Stimulated activated CD8-positive, alpha-beta memory T cell treated with anti-CD3 and anti-CD28 coated beads, Interleukin-15, amount 100 ng/mL, for 4 hours (primary cell): ENCODE measurements at places on chromosomes 6 and 20.
A peak's percentile ranks its signal among the peaks of the same experiment; 100 is the strongest.

DNA sequence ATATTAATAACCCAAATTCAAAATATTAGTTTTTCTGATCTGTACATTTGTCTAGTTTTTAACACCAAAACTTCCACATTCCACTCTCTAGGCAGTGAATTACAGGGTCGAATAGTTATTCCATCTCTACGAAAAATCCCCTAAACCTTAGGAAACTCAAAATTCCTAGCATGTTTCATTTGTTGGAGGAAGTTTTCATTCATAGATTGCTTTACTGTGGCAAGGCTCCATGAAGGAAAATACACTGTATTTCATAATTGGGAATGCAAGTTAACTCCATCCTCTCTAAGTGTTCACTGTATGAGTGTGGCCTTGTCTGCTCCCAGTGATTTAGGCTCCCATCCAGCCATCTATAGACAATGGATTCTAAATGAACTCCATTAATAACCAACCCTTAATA, 296.1 kb downstream of the TENT5A start:
- DNase-seq, result no peak

- no peak for DNase-seq
Measured at GRCh38 chr20:47043086-47043485, 148.4 kb downstream of the EYA2 start.

- DNase-seq, result no peak
Measured at GRCh38 chr20:62265365-62265764, 27.0 kb downstream of the OSBPL2 start.

DNA sequence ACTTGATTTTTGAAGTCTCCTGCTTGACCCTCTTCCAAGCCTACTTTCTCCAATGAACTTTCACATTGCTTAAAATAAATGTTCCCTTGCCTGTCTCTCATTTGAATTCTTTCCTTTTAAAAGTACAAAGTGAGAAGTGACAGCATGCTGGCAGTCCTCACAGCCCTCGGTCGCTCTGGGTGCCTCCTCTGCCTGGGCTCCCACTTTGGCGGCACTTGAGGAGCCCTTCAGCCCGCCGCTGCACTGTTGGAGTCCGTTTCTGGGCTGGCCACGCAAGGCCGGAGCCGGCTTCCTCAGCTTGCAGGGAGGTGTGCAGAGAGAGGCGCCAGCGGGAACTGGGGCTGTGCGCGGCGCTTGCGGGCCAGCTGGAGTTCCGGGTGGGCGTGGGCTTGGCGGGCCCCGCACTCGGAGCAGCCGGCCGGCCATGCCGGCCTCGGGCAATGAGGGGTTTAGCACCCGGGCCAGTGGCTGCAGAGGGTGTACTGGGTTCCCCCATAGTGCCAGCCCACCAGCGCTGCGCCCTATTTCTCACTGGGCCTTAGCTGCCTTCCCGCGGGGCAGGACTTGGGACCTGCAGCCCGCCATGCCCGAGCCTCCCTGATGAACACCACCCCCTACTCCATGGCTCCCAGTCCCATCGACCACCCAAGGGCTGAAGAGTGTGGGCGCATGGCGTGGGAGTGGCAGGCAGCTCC, 31.9 kb downstream of the SERPINB6 start:
- DNase-seq, result no peak

- DNase-seq, result no peak
Measured at GRCh38 chr6:134436950-134437349, 119.0 kb upstream of the SGK1 start.

DNA sequence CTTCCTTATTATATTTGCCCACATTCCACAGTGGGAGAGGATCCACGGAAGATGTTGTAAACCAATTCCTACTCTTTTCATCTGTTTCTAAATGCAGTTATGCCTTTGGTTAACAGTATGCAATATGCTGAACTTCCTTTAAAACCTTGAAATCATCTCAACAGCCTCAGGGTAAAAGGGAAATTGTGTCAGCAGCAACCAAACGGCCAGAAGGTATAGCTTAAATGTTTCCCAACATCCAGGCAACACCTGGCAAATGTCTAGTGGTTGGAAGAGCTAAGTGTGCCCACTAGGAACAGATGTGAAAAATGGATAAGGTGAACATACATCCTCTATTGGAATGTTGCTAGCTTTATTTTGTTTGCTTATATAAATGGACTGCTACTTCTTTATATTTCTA, 164.8 kb downstream of the FAXC start:
- DNase-seq, result no peak

DNA sequence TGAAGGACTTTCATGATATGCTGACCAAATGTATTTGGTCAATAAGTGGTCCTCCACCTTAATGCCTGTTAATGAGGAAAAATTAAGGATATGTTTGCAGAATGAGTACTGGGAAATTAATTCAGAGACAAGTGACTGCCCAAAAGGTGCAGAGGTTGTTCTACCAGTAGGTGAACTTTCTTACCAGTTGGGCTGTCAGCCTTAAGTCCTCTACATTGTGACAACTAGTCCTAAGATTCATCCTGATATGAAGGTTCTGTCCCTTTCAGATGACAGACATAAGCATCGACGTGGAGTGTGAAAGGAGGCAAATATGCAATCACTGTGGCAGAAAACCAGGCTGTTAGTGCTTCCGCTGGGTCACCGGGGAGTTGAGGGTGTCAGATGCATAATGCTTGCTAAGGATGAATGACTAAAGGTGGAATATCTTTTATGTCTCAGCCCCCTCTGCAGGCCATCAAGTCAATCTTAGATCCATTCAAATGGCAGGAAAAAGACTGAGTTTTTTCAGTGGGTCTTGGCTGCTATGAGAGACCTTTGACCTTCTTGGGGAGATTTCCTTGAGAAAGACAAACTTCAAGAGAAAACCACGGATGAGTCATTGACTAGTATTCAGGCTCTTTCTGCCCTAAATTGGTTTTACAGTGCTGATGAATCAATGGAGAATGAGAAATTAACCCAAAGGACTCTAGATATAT, 226.0 kb downstream of the TPBG start:
- no peak for DNase-seq

DNA sequence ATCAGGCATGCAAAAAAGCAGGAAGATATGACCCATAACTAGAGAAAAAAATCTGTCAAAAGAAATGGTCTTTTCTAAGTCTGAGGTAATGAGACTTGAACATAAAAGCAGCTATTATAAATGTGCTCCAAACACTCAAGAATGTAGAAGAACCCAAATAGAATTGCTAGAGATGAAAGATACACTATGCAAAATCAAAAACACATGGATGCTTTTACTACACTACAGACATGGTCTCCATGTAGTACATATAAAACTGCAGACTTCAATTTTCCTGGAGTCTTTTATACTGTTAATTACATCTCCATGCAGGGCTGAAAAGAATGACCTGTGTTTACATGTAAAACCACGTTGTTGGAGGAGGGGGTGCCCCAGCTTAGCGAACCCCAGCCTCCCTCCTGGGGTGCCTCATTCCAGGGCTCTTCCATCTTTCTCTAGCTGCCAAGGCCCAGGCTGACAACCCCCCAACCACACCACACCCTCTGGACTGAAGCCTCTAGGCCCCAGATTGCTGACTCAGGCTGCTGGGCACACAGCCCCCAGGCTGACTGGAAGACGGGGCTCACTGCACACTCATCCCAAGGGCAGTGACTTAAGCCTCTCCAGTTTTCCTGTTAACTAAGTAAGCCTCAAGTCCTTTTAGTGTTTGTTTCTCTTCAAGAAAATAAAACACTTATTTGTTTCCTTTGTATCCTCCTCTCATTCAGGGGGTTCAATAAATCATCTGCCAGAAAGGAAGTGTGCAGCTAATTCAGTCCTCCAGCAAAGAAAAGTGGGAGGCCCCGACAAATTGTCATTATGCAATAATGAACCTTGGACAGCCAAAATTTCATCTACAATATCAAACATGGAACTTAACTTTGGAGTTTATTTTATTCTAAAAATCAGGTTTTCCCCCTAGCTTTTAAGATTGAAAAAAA, 26.0 kb upstream of the PLAGL1 start:
- DNase-seq, result no peak

- no peak for DNase-seq
Measured at GRCh38 chr6:165662749-165663376, at the start of gene PDE10A. TSS of gene PDE10A (minus strand) at chr6:165663241. CDS start at chr6:165662811, 430 bp downstream.

DNA sequence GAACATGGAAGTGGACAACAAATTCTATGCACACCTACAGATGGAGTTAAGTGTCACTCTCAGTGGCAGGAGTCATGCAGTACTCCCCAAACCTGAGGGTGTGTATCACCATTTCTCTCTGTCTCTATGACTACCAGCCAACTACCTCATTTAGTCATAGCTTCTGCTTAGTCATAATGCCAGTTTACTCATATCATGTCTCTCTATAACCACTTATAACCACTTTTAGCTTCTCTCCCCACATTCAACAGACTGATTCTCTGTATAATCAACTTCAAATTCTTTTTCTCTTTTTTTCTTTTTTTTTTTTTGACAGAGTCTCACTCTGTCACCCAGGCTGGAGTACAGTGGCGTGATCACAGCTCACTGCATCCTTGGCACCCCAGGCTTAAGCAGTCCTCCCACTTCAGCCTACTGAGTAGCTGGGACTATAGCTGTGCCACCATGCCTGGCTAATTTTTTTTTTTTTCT, 13.8 kb upstream of the GTF3C6 start:
- no peak for DNase-seq

- no peak for DNase-seq
Measured at GRCh38 chr6:161218222-161218621, 55.6 kb downstream of the AGPAT4 start.

DNA sequence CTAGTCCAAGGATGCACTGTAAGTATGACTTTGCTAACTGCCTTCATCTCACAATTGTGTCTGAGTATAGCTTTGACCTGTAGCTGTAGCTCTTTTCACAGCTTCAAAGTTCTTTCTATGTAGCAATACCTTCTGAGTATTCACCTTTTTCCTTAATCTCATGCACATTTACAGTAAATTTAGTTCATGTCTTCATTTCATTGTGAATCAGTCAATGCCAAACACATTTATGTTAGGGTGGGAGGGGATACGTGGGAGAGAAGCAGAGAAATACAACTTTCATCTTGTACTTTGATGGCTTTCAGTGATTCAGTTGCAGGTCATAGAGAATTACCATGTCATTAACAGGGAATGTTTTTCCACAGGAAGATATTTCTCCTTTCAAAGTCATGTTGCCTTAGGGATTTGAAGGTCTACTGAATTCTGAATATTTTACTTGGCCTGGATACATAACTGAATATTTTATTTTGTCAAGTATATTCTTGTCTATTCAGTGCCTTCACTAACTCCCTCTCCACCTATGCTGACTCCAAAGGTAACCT, 119.2 kb downstream of the TINAG start:
- DNase-seq, result no peak

DNA sequence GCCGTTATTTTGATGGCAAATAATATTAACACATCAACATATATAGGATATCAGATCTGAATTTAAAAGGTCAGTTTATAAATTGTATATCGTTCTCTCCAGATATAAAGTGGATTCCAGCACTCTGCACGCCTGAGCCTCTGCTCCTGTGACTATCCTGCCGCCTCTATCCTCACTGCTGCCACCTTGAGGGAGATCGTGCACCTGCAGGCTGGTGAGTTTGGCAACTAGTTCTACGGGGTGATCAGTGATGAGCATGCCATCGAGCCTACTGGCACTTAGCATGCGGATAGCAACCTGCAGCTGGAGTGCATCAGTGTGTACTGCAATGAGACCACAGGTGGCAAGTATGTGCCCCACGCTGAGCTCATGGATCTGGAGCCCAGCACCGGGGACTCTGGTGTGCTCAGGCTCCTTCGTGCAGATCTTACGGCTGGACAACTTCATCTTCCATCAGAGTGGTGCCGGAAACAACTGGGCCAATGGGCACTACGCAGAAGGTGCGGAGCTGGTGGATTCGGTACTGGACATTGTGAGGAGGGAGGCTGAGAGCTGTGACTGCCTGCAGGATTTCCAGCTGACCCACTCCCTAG, 84.9 kb downstream of the FBXO5 start:
- DNase-seq, result peak; percentile 14

- no peak for DNase-seq
Measured at GRCh38 chr20:19453410-19453809, 241.0 kb downstream of the SLC24A3 start.

DNA sequence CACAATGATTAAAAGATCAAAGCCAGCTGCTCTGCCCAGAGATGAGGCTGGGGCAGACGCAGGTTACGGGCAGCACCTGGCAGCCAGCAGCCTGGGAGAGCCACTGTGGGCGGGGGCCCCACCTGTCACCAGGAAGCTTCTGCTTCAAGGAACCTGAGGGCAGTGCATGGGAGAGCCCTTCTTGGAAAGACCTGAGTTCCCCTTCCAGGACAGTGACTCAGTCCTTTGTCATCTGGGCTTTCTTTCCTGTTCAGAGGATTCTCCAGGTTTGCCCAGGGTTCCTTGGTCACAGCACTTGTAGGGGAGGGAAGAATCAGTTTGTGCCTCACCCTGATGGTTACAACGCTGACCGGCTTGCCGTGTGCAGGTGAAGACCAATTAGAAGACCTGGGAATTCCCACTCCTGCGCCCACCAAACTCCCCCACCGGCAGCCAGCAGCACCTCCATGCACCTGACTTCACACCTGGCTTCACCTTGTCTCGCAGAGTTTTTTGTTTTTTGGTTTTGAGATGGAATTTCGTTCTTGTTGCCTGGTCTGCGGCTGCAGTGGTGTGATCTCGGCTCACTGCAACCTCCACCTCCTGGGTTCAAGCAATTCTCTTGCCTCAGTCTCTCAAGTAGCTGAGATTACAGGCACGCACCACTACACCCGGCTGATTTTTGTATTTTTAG, 2.0 kb downstream of the ZBP1 start:
- DNase-seq, result no peak

DNA sequence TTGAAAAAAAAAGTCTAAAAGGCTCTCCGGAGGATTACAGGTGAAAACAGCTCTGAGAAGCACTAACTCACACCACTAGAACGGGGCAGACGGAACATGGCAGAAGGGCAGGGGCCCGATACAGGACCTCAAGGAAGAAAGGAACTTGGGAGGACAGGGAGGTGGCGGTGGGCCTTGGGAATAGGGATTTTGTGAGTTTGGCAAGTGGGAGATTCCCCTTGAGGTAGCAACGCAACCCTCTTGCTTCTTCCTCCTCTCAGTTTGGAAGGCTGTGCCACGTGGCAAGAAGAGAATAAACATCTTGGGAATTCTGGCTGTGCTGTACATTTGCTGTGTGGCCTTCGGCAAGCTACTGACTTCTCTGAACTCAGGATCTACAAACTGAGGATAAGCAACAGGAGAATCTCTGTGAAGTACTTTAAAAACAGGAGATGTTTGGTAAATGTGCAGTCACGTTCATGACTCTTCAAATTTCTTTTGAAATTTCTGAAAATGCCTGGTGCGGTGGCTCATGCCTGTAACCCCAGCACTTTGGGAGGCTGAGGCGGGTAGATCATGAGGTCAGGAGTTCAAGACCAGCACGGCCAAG, 220.8 kb downstream of the BCAS1 start:
- no peak for DNase-seq

DNA sequence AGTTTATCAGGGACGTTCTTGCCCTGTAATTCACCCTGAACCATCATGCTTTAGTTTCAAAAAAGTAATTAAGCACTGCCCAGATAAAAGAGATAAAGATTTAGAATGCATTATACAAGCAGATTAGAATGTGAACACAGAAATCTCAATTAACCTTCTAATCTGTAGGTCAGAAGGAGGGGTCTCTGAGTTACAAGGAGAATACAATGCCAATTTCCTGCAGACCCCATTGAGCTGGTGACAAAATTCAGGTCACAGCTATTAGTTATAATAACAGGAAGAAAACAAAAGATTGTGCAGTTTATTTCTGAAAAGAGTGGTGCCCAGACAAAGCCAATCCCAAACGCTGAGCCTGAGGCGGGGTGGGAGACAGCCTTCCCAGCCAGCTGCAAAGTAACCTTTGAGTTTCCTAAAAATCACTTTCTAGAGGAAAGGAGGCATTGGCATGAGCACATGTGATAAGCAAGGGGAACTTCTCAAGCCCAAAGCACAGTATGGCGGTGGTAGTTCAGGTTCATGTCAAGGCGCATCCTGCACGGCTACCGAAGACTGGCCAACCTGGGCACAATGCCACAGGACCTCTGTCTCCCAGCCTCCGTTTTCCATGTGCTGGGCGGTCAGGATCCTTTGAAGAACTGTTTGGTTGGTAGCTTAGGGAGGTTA, 192.5 kb downstream of the TTLL2 start:
- no peak for DNase-seq
